ENCODE measurements at places on chromosomes 11 and 22.
A peak's percentile ranks its signal among the peaks of the same experiment; 100 is the strongest.

- DNase-seq = no peak
Observed at GRCh38 chr22:44309647-44310046, 3.1 kb downstream of the SHISAL1 start.

DNA sequence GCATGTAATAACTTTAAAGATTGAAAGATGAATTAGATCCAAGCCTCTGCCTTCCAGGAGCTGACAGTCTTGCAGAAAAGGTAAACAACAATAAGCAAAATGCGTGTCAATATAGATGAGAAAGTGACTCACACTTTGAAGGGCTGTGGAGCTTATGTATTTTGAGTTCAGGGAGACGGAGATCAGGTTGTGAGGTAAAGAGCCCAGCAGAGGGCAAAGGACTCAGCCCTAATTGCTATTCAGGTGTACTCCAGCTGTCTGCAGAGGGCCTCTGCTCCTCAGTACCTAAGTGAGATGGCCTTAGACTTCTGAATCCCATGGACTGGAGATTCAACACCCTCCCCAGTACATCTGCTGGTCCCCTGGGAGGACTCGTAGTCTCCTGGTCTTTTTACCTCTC is 22.9 kb upstream of the CTR9 start:
- no peak for DNase-seq

- no peak for DNase-seq
Observed at GRCh38 chr11:70467201-70468085, 69.1 kb downstream of the CTTN start.

DNA sequence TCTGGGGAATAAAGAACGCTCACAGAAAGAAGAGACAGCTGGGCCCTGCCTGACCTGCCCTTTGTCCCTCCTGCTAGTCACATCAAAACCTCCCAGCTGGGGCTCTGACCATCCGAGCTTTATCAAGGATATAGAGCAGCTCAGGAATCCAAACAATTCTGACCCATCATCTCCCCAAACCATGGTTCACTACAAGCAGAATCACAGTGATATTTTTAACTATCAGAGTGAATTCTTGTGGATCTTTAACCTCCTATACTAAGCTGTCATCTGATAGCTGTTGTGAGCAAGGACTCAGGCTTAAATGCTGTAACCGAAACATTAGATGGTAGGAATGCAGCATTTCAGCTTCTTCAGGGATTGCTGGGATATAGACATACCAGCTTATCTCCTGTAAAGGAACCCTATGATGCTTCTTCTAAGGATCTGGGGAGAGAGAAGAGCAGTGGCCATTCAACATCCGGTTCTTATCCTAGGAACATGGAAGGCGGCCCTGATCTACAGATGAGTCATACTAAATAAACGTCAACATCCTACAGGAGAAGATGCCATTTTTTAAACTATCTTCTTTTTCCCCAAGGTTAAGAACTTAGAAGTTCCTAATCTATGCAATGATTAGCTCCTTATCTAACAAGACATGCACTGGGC is 84.7 kb upstream of the AKIP1 start:
- DNase-seq = no peak

- DNase-seq = no peak
Observed at GRCh38 chr11:34727228-34727737, 106.4 kb downstream of the EHF start.

DNA sequence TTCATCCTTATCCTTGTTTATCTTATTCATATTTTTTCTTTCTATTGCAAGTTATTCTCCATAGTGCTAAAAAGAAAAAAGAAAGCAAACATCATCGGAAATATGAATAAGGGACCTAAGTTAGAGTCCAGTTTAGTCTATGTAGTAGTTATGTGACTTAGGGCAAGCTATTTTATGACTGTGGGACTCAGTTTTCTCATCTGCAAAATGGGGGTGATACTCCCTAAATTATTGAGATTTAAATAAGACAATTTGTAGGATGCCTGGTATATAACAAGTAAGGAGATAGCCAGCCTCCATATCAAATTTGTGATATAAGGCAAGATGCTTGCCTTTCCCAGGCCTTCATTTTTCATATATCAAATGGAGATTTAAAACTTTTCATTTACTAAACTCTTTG is 69.5 kb downstream of the MAML2 start:
- DNase-seq = no peak

GRCh38 chr11:117456027-117456720 is 128.5 kb downstream of the CEP164 start:
- no peak for DNase-seq

- DNase-seq = no peak
Observed at GRCh38 chr11:15912825-15913224, 443.5 kb downstream of the SOX6 start.

DNA sequence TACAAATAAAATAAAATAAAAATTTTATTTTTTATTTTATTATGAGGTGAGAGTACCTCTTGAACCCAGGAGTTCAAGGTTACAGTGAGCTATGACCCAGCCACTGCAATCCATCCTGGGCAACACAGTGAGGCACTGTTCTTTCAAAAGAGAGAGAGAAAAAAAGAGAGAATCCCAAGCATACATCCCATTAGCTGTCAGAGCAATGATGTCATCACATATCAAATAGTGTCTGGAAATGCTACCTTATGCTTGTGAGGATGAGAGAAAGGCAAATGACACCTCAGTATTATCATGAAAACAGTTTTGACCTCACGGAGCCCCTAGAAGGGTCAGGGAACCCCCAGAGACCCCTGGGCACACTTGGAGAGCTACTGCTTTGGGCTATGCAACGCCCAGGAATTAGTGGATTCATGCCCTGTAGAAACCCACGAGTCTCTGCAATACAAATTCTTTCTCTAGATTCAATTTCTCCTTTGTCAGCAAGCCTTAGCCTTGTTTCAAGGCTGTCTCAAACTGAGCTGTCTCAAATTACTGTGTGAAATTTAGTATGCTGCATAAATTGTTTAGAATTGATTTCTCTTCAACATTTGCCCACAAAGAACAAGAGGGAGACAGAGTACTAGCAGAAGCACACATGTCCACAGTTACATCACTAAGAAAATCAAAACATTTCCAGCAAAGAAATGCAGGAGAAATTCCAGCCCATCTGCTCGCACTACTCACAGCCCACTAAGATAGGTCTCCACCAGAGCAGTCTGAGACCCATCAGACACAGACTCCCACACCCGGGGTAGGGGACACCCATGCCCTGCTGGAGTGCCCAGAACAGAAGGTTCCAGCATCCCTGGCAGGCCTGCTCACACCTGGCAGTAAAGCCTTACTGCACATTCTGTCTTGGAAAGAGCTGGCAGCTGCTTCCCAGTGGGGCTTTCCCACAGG is 18.1 kb downstream of the DGCR2 start:
- DNase-seq = peak; percentile 9

- DNase-seq = no peak
Observed at GRCh38 chr11:7196396-7197146, 55.1 kb upstream of the SYT9 start.

DNA sequence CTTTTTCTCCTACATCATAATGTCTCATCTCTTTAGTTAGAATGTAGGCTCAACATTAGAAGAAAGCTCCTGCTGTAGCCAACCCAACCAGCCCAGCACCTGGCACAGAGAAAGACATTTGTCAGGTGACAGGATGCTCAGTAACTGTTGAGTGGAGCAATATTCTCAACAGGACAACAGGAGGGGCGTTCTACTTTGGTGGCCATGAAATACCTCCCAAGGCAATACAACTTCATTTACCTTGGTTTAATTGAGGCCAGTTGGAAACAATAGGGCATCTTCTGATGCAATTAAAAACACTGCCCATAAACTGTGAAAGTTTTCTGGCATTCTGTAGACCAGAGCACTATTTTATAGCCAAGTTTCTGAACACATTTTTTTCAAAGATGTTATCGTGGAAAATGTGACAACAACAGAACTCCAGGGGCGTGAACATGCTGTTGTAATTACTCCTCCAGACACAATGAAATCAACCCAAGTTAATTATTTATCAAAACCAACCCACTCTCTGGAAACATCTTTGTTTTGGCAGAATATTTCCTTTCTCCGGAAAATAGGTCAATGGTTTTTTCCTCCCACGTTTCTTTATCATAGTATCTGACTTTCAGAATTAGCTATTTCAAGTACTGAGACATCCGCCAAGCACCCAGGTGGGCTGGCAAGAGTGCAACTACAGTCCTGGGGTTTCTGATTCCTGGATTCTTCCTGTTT is 538.1 kb downstream of the SOX6 start:
- no peak for DNase-seq

DNA sequence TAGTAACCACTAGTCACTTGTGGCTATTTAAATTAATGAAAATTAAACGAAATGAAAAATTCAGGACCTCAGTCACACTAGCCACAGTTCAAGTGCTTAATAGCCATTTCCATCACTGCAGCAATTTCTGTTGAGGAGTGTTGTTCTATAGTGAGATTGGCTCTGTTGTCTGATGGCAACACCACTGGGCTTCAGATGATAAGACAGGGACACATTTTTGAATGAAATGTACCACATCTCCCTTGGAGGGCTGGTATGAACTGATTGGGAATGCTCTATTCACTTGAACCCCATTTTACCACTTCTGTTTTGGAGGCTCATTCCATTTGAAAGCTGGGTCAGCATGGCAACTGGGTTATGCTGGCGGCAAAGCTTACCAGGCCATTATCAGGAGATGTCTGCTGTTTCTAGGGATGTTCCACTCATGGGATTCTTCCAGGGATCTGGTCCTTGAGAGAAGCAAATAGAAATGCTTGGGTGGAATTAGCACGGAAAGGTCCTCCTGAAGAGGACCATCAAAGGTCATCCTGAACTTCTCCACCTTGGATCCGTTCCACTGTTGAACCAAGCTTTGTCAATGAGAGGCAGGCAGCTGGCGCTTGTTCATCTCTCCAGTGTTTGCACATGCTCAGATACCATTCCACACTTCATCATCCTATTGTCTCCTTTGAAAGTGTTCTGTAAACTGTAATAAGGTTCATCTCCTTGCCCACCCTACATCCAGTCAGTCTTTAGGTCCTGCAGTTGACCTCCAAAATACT is 7.6 kb downstream of the AMOTL1 start:
- no peak for DNase-seq

GRCh38 chr11:115267871-115268270 is 236.3 kb downstream of the CADM1 start:
- no peak for DNase-seq

DNA sequence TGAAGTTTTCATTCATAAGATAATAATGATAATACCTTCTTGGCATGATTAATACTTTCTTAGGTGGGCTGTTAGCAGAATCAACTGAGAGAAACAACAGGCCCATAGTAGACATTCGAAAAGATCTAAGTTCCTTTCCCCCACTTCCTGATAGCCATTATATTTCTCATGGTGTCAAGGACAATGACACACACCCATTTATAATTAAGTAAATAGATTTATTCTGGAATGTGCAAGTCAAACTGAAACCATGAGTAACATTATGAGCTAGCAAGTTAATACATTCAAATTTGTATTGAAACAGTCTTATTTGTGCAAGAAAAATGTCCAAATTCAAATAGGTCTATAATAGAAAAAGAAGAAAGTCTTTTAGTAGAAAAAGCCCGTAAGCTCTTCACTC is 301.1 kb downstream of the GUCY1A2 start:
- DNase-seq = no peak

DNA sequence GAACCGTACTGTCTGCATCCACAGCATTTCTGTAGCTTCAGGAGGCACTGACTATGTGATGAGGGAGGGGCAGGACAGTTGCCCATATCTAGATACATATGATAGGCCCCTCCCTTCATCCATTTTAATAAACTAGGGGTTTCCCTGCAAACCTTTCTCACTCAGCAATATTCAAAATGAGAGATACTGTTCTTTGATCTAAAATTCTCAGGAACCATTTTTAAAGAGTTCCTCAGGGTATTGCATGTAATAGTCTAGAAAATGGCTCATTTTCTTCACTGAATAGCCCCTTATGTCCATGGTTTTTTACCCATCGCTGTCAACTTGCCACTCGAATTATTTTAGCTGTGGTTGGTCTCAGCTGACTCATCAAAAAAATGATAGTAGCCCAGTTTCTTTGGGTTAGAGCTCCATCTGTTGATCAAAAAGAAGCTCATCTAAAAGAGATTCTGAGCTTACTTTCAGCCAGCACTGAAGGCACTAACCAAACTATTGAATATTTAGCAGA is 37.0 kb upstream of the DNAJB7 start:
- no peak for DNase-seq

DNA sequence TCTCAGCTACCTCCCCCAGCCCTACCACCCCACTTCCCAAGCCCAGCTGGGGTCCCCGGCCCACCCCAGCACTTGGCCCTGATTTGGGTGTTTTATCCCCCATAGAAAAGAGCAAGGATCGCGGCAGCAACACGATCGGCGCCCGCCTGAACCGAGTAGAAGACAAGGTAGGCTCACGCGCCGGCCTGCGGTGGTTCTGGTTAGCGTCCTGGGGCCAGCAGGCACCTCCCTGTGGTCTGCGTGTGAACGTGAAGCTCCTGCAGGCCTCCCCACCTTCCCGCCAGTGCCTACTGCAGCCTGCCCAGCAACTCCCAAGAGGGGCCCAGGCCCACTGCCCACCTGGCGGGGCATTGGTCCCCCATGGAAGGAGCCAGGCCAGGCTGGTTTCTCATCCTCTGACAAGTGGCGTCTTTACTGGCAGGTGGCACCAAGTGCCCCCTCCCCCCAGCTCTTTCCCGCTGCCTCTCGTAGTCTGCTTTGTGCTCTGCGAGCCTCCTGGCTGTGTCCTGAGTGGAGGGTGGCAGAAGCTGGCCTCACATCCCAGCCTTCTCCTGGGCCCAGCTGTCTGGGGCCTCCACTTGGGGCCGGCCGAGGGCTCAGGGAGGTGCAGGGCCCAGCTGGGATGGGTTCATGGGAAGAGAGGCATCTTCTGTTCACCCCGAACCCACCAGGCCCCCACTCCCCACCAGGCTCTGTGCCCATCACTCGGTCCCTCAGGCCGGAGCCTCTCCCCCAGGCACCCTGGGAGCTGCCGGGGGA is 78.3 kb upstream of the KCNQ1OT1 start:
- no peak for DNase-seq

GRCh38 chr11:126542334-126543015 is 187.0 kb downstream of the ST3GAL4 start:
- no peak for DNase-seq

DNA sequence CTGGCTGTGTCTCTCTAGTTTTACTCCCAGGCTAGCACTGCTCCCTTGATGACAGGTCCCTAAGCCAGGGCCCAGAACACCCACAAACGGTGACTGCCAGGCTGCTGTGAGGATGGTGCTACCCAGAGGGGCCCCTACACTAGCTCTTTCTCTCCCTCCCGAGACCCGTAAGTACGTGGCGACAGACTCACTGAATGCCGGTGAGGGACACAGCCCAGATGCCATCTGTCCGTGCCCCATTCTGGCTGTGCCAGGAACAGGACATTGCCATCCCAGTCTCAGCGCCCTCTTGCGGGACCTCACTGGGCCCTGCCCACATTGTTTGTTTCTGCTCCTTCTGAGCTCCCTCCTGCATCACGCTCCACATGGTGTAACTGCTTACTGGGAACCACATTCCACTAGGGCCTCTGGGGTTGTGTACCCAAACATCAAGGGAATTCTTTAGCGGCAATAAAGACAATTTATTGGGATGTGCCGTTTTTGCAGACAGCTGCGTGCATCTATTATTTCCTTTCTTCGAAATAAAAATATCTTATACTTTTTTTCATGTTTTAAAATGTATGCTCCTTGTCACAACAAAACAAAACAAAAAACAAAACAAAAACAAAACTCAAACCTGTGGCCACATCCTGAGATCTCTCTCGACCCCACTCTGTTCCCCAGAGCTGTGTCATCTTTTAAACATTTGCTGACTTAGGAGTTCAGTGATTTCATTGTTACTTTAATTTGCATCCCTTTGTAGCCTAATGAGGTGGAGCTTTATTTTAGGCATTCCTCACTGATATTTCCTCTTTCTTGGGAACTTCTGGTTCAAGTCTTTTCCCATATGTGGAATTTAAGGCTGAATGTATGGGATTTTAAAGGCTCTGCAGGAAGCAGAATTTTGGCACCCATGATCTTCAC is 4.4 kb upstream of the TPCN2 start:
- peak; percentile 50 for DNase-seq

- DNase-seq = no peak
Observed at GRCh38 chr11:69400140-69400539, 81.3 kb upstream of the LINC01488 start.

Measured in DMS 273 treated with DMSO at 0.1 percent for 48 hours (cell line).